ENCODE measurements at places on chromosomes 16 and 17. TPM values are rescaled to one million over a fixed set of nuclear protein-coding genes. Genes with fewer than 3 reads are reported as not detected.

- no peaks in the 10 kb centered on the region for H3K27me3 ChIP-seq
- no peaks in the 10 kb centered on the region for H3K4me1 ChIP-seq
- no peak overlapping the region for H3K27ac ChIP-seq
- no peaks in the 10 kb centered on the region for H3K36me3 ChIP-seq
- DNase-seq: no peak
Observed at GRCh38 chr16:85948138-85948509, 49.2 kb downstream of the IRF8 start.

GRCh38 chr17:78890498-78890897 is 12.5 kb downstream of the CEP295NL start:
- H3K36me3 ChIP-seq: peaks cover 13% of the 10 kb centered on the region
- no peak overlapping the region for H3K27ac ChIP-seq
- no peak overlapping the region for H3K4me3 ChIP-seq
- H3K4me1 ChIP-seq: peaks cover 73% of the 10 kb centered on the region

DNA sequence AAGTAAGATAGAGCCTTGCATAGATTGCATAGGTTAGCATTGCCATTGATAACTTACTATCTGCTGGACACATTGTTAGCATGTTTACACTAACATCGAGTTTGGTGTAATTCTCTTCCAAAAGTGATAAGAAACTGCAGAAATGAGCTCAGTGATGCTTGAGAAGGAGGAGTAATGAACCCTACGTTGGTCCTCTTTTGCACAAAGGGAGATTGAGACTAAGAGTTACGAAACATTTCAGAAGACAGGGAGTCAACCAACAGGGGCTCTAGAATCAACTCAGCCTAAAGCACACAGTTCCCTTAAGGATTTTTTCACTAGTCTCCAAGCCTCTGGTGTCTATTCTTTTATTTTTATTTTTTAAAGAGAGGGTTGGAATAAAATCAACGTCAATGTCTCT is 6.8 kb downstream of the CCL7 start:
- H3K4me3 ChIP-seq: no peak overlapping the region
- no peaks in the 10 kb centered on the region for H3K36me3 ChIP-seq
- H3K27me3 ChIP-seq: no peaks in the 10 kb centered on the region
- no peaks in the 10 kb centered on the region for H3K4me1 ChIP-seq

DNA sequence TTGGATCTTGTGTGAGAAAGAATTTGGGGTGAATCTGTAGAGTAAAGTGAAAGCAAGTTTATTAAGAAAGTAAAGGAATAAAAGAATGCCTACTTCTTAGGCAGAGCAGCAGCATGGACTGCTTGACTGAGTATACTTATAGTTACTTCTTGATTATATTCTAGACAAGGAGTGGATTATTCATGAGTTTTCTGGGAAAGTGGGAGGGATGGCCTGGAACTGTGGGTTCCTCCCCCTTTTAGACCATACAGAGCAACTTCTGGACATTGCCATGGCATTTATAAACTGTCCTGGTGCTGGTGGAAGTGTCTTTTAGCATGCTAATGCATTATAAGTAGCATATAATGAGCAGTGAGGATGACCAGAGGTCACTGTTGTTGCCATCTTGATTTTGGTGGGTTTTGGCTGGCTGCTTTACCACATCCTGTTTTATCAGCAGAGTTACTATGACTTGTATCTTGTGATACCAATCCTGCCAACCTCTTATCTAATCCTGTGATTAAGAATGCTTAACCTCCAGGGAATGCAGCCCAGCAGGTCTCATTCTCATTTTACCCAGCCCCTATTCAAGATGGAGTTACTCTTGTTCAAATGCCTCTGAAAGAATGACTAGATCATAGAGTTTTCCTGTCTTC is 58.7 kb downstream of the HSD17B2 start:
- H3K36me3 ChIP-seq: no peaks in the 10 kb centered on the region
- no peak overlapping the region for H3K4me3 ChIP-seq
- no peak for DNase-seq
- no peaks in the 10 kb centered on the region for H3K27me3 ChIP-seq

The KCNJ16 gene
- total RNA-seq: 0.28 TPM

All from thoracic aorta (tissue), 2 donors.